Mesenteric fat pad (tissue), 1 donor: ENCODE measurements at places on chromosomes 2 and 18. TPM values are rescaled to one million over a fixed set of nuclear protein-coding genes. Genes with fewer than 3 reads are reported as not detected.
A peak's percentile ranks its signal among the peaks of the same experiment; 100 is the strongest.

Gene OTOS
- not detected for total RNA-seq

Gene NEB
- 0.64 TPM for total RNA-seq

Gene NEU4
- total RNA-seq = 1.1 TPM

Gene NXPH2
- total RNA-seq = not detected

Gene DIS3L2
- 33.5 TPM for total RNA-seq

Gene HSBP1L1
- 18.8 TPM for total RNA-seq

Gene IL36RN
- total RNA-seq = not detected

Gene CXCR1
- 7.2 TPM for total RNA-seq

Gene SLC38A11
- total RNA-seq = 1.1 TPM

GRCh38 chr2:38866773-38867443, 8.8 kb downstream of the DHX57 start:
- DNase-seq = no peak

DNA sequence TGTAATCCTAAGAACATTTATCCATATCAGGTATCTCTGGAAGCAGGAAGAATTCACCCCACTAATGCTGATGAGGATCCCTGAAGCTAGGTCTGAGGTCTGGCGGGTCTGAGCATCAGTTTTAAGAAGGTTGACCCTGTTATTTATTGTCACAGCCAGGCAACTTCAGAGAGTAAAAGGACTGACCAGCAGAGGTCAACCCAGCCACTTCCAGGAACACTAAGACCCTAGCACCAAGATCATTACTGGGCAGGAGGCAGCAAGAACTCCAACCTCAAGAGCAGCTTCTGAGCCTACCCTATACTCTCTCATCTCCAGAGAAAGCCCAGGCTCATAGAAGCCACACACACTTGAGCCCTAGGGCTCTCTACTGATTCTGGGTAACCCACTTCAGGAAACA, 901.4 kb downstream of the DCDC2C start:
- no peak for DNase-seq

DNA sequence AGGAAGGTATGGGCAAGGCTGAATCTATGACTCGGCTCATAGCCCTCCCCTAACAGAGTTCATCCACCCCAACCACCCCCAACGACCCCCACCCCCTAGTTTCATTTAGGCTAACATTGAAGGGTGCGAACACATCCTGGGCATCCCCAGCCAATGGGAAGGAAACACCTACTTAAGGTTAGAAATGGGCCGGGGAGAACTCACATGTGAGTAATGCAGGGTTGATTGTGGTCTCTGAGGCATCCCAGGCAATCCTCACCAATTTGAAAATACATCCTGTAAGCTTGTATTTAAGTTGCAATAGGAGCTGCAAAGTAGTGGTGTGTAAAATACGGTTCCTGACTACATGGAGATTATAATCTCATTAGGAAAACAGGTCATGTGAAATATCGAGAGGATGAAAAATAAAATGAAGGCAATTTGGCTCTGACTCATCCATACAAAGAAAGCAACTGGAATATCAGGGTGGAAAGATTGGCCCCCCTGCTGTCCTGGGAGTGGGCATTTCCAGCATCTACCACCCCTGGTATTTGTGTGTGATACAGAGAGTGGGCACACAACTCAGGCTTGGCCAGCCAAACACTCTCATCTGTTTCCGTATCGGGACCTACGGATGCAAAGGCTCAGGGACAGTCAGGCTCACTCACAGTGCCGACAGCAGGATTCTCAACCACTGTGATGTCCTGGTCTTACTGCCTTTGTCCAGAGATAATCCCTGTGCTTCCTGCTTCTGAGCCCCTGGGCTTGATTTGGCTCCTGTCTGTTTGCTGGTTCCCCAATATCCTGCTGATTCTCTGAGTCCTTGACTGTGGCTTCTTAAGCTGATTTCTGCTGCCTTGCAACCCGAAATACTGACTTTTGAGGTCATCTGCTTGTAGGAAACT, 90.0 kb upstream of the NCKAP5 start:
- DNase-seq = no peak

DNA sequence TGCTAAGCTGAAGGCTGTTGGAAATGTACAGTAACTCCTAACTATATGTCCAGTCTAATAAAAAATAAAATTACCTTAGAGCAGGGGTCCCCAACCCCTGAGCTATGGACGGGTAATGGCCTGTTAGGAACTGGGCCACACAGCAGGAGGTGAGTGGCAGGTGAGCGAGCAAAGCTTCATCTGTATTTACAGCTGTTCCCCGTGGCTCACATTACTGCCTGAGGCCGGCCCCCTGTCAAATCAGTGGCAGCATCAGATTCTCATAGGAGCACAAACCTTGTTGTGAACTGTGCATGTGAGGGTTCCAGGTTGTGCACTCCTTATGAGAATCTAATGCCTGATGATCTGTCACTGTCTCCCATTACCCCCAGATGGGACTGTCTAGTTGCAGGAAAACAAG, 73.1 kb upstream of the CXCR4 start:
- no peak for DNase-seq

- DNase-seq = no peak
These were observed 38.3 kb downstream of the MRPL33 start for GRCh38 chr2:27809761-27810241.

DNA sequence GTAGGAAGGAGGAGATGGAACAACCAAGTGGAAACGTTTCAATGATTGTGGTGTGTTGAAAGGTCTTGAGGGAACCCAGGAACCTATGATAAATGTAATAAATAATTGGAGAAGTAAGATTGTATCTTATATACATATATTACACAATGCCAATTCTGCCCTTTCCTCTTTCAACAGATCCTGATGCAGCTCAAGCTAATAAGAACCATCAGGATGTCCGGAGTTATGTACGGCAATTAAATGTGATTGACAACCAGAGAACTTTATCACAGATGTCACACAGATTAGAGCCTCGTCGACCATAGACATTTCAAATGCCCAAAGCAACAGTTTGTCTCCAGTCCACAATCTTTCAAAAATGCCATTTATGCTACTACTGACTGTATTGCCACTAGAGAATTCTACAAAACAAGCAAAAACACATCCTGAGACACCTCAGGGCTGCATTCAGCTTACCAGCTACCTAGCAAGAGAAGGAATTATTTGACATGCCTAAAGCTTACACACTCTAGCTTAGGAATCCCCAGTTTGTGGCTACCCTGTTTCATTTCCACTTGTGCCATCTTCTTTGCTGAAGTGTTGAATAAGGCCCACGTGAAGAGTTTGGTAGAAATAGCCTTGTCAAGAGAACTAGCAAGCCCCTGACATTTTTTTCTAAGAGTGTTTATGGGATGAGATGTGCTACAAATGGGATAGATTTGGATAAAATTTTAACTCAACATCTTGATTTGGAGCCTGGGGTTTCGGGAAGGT, 24.0 kb upstream of the MAP3K20 start:
- no peak for DNase-seq

DNA sequence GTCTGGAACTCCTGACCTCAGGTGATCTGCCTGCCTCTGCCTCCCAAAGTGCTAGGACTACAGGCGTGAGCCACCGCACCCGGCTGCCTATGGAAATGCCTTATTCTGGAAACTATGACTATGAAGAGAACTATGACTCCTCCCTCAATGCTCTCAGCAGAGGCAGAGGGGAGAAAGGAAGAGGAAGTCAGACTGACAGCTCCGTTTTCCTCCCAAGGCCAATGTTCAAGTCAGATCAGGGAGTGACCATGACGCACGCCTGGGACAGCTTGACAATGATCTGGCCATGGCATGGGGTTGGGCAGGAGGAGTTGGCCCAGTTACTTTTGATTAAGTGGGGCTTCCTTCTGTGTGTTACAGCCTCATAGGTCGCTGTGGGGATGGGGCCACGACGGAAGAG, 44.3 kb upstream of the MRPL33 start:
- peak; percentile 80 for DNase-seq

GRCh38 chr2:228657807-228658402, 476.4 kb upstream of the SPHKAP start:
- DNase-seq = no peak

GRCh38 chr2:201964631-201965206, 68.9 kb upstream of the FZD7 start:
- DNase-seq = no peak

GRCh38 chr2:147297820-147298219, 547.0 kb upstream of the ACVR2A start:
- DNase-seq = no peak

GRCh38 chr18:77702686-77703085, 453.0 kb downstream of the GALR1 start:
- no peak for DNase-seq

- no peak for DNase-seq
These were observed 299.3 kb downstream of the GALR1 start for GRCh38 chr18:77548790-77549420.

DNA sequence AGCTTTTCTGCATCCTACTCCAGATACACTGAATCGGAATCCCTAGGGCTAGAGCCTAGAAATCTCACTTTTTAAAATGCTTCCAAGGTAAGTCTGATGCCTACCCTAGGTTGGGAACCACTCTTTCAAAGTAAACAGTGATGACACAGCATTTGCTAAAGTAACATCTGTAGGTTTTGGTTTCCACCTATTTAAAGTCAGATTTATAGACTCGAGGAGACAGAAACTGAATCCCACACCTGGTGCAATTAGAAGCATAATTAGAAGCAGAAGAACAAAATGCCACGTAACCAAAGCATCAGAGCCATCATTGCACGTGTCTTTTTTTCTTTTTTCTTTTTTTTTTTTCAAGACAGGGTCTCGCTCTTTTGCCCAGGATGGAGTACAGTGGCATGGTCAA, 40.9 kb downstream of the PDK1 start:
- no peak for DNase-seq

- DNase-seq = no peak
These were observed 10.3 kb downstream of the SNED1 start for GRCh38 chr2:241008711-241009121.

GRCh38 chr18:22267697-22268096, 98.3 kb downstream of the GATA6 start:
- DNase-seq = no peak

GRCh38 chr18:12749121-12749520, 46.3 kb downstream of the PSMG2 start:
- no peak for DNase-seq

GRCh38 chr2:159076241-159076640, 107.8 kb downstream of the TANC1 start:
- DNase-seq = no peak

DNA sequence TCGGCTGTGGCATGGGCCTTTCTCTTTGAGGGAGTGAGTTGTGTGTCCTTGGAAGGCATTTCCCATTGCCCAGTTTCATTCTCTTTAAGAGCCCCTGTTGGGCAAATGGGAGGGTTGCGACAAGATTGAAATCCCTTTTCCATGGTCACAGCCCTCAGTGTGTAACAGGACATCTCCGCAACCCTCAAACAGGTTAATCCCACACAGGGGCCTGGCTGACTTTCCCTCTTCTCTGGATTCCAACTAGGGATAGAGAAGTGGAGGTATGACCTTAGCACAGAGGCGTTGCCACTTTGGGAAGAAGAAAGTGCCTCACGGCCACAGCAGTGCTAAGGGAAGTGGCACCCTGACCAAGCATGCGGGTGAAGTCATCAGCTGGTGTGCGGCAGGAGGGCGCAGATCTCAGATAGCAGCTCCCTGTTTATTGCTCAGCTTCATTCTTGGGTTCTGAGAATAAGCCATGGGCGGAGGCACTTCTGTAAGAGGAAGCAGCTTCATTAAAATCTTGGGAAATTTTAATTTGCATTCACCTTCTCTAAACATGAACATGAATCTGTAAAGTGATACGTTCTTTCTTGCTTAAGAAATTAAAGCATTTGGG, 256.5 kb downstream of the GBX2 start:
- peak; percentile 85 for DNase-seq

DNA sequence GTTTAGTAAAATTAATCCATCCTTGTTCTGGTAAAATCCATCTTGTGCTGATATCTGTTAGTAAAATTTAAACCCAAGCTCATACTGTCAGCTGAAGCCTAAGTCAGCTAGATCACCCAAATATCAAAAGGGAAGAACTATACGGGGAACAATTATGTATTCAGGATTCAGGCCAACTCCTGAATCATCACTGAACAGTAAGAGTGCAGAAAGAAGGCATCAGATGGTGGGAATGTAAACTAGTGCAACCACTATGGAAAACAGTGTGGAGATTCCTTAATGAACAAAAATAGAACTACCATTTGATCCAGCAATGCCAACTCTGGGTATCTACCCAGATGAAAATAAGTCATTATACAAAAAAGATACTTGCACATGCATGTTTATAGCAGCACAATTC, 81.8 kb downstream of the RAPGEF4 start:
- DNase-seq = no peak

DNA sequence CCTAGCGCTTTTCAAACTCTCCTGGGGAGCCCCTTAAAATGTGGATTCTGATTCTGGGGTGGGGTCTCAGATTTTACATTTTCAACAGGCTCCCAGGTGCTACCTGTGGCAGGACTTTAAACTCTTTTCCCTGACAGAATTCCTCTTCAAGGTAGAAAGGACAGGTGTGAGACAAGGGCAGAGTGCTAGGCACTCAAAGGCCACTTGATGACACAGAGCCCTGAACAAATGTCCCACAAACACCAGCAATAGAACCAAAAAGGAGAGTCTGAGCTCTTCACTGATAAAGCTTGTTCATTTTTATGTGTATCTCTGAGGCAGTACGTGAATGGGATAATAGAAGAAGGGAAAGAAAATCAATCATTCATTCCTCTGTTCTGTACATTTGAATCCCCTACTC, 77.7 kb upstream of the PELI1 start:
- DNase-seq = no peak

- DNase-seq = no peak
These were observed 345.5 kb upstream of the NT5C1B start for GRCh38 chr2:18934886-18935285.

- no peak for DNase-seq
These were observed 32.5 kb upstream of the NFU1 start for GRCh38 chr2:69469784-69470183.

DNA sequence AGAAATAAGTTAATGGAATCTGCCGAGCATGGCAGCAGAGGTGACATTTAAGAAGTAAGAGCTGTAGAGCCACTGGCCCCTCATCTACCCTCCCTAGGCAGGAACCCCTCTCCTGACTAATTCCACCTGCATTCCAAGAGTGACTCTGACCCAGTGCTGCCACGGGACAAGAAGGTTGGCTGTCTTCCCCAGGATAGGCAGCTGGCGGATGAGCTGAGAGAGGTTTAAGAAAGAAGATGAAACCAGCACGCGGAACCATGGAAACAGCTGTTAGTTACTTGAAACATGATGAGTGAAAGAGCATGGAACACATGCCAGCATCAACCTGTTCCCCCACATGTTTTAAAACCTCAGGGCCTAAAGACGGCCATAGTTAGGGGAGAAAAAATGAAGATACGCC, 74.1 kb downstream of the RND3 start:
- DNase-seq = no peak

- no peak for DNase-seq
These were observed 49.9 kb downstream of the UGP2 start for GRCh38 chr2:63891488-63892030.
